CD4-positive, CD25-positive, alpha-beta regulatory T cell (primary cell): ENCODE measurements at places on chromosomes 11 and 22. TPM values are rescaled to one million over a fixed set of nuclear protein-coding genes. Genes with fewer than 3 reads are reported as not detected.

CPT1A gene
- 16.7 TPM for total RNA-seq

DNA sequence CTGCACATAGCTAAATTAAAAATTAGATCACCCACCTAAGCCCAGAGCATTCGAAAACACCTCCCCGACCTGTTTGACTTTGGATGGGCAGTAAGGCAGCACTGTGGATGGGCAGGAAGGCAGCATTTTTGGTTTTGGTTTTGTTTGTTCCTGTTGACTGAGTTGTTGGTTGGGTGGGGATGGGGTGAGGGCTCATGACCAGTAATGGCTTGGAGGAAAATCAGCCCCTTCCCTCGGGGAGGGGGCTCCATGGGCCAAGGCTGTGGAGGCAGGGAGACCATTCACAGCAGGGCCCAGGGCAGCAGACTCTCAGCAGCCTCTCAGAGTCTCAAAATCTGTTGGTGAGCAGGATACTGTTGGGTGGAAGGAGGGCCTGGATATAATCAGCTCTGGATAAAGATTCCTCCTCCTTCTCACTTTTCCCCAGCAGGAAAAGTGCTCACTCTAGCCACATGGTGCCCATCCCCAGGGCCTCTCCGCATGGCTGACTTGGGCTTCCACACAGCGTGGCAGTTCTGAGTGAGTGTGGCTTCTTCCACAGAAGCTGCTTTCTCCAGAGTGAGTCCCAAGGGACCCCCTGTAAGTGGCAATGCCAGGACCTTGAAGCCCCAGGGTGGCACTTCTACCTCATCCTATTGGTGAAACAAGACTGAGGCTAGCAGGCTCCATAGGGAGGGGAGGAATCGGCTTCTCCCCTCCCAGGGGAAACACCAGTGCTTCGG lies 1491.2 kb downstream of the BRD1 start:
- DNase-seq = no peak

UPB1 gene
- 3.8 TPM for total RNA-seq

OR2AT4 gene
- total RNA-seq = not detected

- DNase-seq = no peak
Measured at GRCh38 chr11:125371431-125371935, 124.6 kb downstream of the FEZ1 start.

GRCh38 chr22:48751539-48752437 lies 1075.9 kb downstream of the BRD1 start:
- DNase-seq = no peak

DNA sequence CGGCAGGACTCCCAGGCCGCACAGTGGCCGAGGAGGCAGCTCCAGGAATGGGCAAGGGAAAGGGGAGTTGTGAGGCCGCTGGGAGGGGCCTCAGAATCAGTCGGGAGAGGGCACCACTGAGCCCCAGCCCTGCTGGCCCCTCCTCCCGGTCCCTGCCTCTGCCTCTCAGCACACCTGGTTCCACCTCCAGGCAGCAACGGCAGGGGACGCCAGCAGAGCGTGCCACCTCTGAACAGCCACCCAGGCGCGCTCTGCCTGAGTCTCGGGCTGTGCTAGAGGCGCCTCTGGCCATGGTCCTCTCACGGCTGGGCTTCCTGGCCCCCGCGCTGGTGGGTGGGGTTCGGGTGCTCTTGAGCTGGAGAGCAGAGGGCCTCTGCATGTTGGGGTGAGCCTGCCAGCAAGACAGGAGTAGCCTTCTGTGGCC lies 33.0 kb downstream of the MOB2 start:
- DNase-seq = peak; percentile 14

CREB3L1 gene
- total RNA-seq = not detected

- no peak for DNase-seq
Measured at GRCh38 chr11:64713781-64714363, 9.1 kb downstream of the NRXN2 start.

DNA sequence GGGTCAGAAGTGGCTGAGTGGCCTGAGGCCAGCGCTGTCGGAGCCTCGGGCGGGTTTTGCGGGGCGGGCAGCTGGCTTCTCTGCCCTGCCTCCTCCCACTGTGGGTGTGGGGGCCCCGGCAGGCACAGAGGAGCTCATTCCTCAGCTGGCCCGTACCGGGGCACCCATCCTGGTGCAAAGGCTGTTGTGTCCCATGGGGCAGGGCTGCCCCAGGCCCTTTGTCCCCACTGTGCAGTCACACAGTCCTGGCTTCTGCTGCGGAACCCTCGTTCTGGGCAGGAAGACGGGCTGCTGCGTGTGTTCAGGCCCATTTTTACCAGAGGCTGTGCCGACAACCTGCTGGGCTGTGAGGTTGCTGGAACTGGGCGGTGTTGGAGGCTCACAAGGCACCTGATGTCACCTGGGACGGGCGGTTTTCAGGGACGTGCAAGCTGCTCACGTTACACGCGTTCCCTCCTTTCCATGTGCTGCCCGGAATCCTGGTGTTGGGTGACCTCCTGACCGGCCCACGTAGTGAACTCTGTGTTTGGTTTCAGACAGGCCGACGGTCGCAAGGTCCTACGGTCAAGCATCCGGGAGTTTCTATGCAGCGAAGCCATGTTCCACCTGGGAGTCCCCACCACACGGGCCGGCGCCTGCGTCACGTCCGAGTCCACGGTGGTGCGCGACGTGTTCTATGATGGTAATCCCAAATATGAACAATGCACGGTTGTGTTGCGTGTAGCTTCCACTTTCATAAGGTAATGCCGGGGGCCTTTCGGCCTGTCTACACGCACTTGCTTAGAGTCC lies 5.2 kb downstream of the SELENOO start:
- no peak for DNase-seq

OR8G1 gene
- not detected for total RNA-seq

CHADL gene
- total RNA-seq = 1.2 TPM

OR52A1 gene
- not detected for total RNA-seq

GRCh38 chr11:17991783-17992433 lies 20.9 kb downstream of the SERGEF start:
- peak; percentile 55 for DNase-seq

- no peak for DNase-seq
Measured at GRCh38 chr11:73931039-73931645, 19.7 kb upstream of the DNAJB13 start.

ACCS gene
- 77.9 TPM for total RNA-seq

SOX10 gene
- not detected for total RNA-seq

DNA sequence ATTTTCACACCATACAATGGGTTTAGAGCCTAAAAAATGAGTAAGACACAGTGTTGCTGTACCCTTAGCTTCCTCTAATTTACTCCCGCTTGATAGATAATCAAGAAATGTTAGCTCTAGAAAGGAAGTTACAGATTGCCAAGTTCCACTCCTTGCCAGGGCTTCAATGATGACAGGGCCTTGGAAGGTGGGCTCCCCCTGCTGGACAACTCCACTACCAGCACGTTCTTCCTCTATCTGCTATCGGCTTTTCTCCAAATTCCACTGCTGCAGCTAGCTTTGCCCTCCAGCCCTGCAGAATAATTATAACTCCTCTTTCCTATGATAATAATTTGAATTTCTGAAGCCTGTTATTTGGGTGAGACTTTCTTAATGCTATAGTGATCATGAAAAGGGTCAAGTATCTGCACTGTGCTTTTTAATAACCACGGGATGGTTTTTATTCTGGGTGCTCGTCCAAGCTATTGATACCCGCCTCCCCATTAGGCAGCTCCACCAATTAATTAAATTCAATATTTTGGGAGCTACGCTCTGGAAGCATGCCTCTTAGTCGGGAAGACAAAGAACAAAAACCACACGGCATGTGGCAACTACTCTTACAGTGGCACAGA lies 9.0 kb downstream of the SYN3 start:
- DNase-seq = peak; percentile 65

- DNase-seq = no peak
Measured at GRCh38 chr22:22827187-22827939, 60.3 kb upstream of the IGLL5 start.

DNA sequence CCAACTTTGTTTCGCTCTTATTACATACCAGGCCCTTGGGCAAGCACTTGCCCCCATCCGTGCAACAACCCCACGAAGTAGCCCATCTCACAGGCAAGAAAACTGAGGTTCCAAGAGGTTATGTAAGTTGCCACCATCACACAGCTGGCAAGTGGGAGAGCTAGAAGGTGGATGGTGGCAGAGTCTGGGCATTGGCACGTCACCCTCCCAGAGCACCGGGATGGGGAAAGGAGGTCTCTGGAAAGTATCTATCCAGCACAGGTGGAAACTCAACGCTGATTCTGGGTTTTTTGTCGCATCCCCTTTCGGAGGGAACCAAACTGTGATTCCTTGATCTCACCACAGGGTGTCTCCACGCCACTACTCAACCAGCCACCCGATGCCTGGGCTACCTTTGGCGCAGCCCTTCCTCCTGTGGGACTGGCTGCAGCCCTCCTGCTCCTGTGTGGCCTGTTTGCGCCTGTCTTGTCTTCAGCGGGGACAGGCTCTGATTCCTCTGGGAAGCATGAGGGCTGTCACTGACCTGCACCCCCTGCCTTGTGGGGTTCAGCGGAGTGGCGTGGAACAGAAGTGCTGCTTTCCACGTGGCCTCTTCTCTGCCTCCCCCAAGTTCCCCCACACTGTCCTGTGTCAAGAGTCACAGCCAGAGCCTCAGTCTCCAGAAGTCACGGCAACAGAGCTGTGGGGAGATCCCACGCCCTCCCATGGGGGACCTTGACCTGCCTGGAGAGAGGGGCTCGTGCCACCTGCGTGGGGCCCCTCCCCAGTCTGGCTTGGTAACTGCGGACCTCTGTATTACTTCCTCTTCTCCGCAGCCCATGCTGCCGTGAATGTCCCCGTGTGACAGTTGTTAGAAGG lies 34.4 kb upstream of the TRIM29 start:
- DNase-seq = peak; percentile 40

DNA sequence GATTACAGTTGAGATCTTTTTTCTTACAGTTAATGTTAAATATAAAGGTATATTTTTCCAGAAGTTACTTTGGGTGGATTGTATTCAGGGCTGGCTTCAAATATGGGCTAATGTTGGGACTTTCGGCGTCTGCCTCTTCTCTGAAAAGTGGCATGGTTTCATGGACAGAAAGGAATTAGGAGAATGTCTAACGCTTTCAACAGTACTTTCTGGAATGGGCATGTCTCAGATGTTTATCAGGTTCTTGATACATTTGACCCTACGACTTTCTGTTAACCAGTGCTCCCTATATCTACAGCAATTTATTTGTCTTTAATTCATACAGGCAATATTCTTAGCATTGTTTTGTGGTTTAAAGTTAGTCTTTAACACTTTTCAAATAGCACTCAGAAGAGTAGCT lies 33.7 kb downstream of the ZC3H12C start:
- no peak for DNase-seq

SLC25A1 gene
- 27.6 TPM for total RNA-seq

SAA2 gene
- total RNA-seq = 0.62 TPM

LARGE2 gene
- 4.2 TPM for total RNA-seq

GRCh38 chr22:29830585-29830984 lies 7.5 kb downstream of the ASCC2 start:
- DNase-seq = no peak

DNA sequence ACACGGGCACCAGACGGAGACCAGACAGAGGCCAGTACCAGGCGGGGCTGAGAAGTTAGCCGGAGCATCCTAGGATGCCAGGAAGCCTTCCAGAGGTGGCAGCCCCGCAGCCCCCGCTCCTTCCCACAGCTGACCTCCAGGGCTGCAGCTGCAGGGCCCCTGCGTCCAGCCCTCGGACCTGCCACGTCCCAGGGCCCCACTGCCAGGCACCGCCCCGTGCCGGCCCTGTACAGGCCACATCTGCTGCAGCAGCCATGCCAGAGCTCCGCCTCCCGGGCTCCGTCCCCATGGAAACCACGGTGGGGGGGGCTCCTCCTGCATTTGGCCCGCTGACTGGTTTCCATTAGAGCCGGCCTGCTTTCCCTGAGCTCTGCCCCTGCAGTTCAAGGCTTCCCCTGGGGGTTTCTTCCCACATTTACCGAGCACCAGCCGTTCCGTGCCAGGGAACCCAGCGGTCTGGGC lies 62.5 kb upstream of the PPARA start:
- no peak for DNase-seq

DNA sequence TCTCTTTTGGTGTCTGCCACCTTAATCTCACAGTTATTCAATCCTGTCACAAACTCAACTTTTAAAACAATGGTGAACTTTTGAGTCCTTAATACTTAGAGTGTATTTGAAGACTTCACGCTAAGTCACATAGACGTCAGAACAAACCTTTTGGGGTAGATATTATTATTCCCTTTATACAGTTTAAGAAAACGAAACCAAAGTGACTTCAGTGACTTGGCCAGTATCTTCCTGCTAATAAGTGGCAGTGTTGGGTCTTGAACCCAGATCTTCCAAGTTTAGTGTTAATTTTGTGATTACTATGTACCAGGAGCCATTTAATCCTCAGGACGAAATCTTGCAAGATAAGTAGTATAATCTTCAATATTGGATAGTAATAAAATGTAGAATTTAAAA lies 691 bp downstream of the CEP295 start:
- DNase-seq = no peak

GRCh38 chr11:70713086-70713835 lies 314.9 kb downstream of the CTTN start:
- no peak for DNase-seq

DNA sequence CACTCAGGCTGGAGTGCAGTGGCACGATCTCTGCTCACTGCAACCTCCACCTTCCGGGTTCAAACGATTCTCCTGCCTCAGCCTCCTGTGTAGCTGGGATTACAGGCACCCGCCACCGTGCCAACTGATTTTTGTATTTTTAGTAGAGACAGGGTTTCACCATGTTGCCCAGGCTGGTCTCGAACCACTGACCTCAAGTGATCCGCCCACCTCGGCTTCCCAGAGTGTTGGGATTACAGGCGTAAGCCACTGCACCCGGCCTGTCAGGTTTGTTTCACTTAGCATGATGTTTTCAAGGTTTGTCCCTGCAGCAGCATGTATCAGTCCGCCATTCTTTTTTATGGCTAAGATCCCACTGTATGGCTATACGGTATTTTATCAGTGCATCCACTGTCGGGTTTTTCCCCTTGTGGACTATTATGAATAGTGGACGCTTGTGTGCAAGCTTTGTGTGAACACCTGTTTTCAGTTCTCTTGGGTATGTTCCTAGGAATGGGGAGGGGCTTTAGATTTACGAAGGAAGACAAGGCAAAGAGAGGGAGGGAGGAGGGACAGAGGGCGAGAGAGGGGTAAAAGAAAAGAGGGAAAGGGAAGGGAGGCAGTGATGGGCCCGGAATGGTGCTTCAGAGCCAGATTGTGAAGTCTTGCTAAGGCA lies 13.9 kb upstream of the CDC42EP2 start:
- no peak for DNase-seq

DNA sequence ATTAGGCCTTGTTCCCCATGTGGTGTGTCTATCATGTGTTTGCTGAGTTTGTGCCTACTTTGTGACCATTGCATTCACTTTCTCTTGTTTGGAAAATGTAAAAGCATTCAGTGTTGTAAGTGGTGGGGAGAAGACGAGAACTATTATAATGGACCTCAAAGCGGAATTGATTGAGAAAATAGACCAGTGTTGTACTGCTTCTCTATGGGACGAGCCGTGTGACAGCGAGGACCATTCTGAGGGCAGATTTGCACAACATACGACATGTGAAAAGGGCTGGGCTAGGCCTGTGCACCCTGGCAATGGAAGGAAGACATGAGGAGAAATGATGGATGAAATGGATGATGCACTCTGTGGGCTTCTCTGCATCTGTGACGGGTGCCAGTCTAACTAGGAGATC lies 233.5 kb downstream of the DSCAML1 start:
- no peak for DNase-seq
